ENCODE measurements at places on chromosomes 5 and 9. TPM values are rescaled to one million over a fixed set of nuclear protein-coding genes. Genes with fewer than 3 reads are reported as not detected.

Gene IL9
- total RNA-seq, result not detected

Gene FAXDC2
- total RNA-seq, result 36.6 TPM

Gene SAXO1
- not detected for total RNA-seq

Gene FST
- 1.3 TPM for total RNA-seq

- DNase-seq, result no peak
Measured at GRCh38 chr9:96038914-96039313, 163.4 kb downstream of the ERCC6L2 start.

DNA sequence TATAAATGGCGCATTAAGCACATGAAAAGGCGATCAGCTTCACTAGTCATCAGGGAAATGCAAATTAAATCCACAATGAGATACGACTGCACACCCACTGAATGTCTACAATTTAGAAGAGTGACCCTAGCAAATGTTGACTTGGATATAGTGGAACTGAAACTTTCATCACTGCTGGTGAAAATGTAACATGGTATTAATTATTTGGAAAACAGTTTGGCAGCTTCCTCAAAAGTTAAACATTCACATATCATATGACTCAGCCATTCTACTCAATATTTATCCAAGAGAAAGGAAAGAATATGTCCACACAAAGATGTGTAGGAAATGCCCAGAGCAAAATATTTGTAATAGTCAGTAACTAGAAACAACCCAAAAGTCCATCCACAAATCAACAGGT is 146.5 kb downstream of the LPAR1 start:
- no peak for DNase-seq

GRCh38 chr5:93658044-93658443 is 75.0 kb downstream of the NR2F1 start:
- DNase-seq, result no peak

DNA sequence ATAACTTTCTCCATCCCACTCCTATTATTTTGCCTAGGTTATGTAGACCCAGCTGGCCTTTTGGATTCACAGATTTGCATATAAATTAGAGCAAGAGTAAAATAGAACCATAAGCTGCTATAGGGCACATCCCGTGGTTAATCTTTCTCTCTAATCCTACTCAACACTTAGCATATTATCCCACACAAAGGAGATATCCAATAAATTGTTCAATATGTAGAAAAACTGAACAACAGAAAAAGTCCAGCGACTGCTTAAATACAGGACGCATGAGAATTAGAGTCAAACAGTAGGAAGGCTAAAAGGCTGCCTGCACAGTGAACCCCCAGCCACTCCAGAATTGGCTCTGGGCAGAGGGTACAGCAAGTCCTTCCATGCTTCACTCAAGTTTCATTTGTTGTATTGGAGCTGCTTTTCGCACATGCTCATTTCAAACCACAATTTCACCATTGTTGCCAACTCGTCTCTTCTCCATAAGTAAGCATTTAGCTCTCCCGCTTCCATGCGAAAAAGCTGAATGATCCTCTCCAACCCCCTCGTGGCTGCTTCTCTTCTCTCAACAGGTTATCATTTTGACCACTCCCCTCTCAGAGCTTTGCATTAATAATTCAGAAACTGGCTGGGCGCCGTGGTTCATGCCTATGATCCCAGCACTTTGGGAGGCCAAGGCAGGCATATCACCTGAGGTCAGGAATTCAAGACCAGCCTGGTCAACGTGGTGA is 14.1 kb upstream of the IQGAP2 start:
- no peak for DNase-seq

DNA sequence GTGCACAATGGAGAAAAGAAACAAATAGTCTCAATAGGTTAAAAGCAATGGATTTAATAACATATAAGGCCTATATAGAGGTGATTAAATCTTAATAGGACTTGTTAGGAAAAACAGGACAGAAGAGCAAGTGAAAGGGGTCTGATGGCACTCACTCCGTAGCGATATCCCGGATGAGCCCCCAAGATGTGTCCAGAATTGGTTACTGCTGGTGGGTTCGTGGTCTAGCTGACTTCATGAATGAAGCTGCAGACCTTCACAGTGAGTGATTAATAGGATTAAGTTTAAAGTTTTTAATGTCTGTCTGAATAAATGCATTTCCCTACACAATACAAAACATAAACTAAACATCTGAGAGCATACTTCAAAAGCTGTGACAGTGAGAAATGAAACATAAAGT is 110.4 kb upstream of the FAM174A start:
- DNase-seq, result no peak

DNA sequence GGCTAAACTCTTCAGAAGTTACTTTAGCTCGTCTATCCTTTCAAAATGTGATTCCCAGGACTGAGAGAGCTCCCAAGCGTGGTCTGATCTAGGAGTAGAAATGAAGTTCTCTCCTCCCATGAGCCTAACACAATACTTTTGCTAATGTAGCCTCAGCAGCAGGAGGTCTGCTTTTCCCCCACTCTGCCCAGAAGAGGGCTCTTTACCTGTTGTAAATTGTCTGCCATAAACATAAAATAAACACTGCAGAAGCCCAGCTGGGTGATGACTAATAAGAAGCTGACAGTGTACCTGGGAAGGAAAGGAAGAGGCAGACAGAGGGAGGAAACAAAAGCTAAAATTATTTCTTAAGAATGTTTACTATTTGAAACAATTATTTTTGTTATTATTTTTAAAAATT is 15.4 kb downstream of the SLC36A3 start:
- no peak for DNase-seq

- no peak for DNase-seq
Measured at GRCh38 chr5:36631620-36632362, 25.4 kb downstream of the SLC1A3 start.
